ENCODE measurements at places on chromosomes 3 and 15.

DNA sequence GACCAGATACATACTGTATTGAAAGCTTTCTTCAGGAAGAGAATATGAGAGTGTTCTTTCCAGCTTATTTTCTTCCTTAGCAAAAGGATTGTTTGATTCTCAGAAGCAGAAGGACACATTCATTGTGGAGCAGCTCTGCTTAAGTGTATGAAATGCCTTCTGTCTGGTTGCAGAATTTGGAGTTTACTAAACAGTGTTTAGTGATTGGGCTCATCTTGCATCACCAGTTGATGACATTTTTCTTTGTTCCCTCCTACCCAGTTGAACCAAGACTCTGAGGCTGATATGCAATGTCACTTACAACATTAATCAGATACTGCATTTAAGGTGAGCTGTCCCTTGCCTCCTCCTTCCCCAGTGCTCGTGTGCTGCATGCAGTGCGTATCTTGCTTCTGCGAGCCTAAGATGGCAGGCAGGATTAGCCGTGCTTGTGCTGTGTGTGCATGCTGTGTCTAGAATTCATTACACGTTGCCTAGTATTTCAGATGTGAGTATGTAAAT, 18.4 kb downstream of the ZBTB38 start:
- ATAC-seq = peak; percentile 63

GRCh38 chr3:171190668-171191067, 164.1 kb upstream of the SLC2A2 start:
- peak; percentile 22 for ATAC-seq

GRCh38 chr3:118144919-118145318, 889.7 kb downstream of the IGSF11 start:
- no peak for ATAC-seq

DNA sequence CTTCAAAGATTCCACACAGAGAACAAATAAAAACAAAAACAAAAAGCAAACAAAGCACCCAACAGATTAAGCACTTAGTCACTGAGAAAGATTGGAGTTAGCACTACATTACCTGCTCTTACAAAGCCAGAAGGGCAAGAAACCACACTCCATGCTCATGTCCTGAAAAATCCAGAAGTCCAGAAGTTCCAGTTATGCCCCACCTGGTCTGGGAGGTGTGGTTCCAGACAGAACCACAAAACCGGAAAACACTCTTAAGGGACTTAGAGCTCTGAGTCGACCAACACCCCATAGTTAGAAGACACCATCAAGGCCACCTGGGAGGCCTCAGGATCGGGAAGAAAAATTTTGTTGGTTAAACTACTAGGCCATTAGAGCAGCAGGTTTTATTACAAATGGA, 88.9 kb downstream of the TNIK start:
- ATAC-seq = no peak

- no peak for ATAC-seq
Measured at GRCh38 chr3:178459038-178459410, 77.2 kb upstream of the KCNMB2 start.

GRCh38 chr15:41666353-41666920, 6.2 kb downstream of the MGA start:
- no peak for ATAC-seq
